ENCODE measurements at places on chromosomes 4 and X.

- DNase-seq = no peak
These were observed 38.0 kb downstream of the PI4K2B start for GRCh38 chr4:25271866-25272265.

DNA sequence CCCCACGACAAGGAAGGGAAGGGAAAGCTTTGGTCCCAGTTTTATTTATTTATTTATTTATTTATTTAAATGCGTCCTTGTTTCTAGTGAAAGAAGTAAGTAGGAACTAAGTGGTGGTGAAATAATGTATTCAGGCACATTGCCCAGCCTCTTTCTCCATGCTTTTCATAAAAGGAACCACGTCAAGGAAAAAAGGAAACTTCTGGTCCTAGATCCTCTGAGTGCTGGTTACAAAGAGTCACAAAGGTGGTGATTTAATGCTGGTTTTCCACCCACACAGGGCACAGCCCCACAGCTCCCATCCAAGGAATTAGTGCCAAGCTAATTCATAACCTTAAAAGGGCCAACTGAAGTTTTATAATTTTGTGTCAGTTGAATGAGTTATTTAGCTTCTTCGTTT, 206.6 kb upstream of the GYPA start:
- no peak for DNase-seq

GRCh38 chrX:91331476-91331875, 103.2 kb upstream of the PABPC5 start:
- DNase-seq = no peak

DNA sequence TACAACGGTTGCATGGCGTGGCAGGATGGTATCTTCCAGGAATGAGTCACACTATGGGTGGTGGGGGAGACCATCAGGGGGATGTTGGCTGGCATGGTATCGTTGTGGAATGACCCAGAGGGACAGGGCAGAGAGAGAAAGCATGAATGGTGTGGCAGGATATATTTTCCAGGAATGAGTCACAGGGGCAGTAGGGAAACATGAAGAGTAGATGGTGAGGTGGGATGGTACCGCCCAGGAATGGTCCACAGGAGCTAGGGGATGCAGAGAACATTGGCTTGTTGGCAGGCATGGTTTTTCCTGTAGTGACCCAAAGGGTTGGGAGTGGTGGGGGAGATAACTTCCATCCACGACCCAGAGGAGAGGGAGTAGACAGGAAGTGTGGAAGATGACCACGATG, 62.4 kb downstream of the MAOA start:
- DNase-seq = no peak

DNA sequence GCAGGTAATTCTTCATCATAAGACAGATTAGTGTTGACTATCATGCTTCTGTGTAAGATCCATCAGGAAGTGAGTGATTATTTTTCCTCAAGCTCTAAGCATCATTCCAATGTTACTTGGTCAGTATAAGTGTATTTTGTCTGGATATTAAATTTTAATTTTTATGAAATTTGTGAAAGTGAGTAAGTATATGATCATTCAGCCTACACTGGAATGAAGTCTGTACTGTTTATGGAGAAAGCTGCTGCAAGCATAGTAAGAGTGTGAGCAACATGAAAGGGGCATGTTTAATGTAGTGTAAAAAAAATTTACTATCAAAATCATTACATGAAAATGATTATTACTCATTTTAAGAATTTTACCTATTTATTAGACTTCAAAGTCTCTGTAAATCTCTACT, 84.8 kb downstream of the IL15 start:
- DNase-seq = no peak

DNA sequence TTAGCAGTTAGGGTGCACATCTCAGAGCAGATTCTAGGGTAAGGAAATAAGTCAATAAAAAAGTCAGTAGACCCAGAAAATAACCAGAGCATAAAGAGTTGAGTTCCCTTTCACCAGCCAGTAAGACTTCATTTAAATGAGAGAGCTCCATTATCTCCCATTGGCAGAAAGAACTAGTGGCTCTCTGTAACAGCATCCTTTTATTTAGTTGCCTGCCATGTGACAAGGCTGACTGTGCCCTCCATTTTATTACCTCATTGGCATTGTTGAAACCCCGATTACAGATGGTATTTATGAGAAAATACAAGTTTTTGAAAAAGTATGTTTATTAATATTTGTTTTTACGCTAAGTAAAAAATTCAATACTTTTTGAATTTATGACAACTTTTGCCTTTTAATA, 859.5 kb upstream of the NDST4 start:
- no peak for DNase-seq

GRCh38 chrX:147847999-147848398, 63.7 kb upstream of the FMR1 start:
- no peak for DNase-seq

DNA sequence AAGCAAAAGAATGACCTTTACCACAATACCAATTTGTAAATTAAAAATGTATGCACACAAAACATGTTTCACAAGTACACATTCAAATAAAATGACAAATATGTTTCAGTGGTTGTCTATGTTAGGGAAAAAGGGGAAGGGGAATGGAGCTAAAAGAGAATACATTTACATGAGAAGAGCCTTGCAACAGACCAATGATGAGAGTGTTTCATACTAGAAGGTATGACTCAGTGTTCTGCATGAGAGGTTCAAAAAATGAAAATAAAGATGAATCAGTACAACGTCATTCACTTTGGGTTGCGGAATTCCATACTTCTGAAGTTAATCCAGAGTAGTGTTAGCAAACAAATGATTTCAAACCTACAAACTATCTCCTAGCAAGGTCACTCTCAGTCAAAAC, 51.7 kb downstream of the RPGR start:
- DNase-seq = no peak

DNA sequence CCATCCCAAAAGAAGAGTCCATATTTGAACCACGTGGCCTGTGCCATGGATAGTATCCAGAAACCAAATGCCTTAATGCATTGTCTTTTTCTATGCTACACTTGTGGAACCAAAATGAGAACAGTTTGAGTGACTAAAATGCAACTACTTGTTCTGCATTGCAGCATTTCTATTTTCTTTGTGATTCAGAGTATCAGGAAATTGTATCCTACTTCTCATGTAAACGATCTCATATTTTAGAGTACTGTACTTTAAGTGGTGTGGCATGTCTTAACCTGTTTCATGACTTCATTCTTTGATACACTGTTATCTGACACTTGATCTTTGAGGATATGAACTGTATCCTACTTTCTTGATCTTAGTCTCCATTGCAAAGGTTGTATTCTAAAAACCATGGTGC, 167.2 kb upstream of the WDR1 start:
- DNase-seq = no peak

DNA sequence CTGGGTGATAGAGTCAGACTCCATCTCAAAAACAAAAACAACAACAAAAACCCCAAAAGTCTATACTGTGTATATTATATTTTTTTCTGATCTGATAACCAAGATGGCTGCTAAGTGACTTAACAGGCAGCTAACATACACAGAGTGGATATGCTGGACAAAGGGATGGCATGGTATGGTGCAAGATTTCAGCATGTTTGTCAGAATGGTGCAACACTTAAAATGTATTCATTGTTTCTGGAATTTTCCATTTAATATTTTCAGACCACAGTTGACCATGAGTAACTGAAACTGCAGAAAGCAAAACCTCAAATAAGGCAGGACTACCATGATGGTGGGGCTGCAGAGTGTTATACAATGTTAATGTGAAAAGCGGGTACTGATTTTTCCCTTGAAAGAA, 6.1 kb upstream of the BOD1L1 start:
- DNase-seq = no peak

GRCh38 chrX:131802836-131803626, 220.1 kb upstream of the STK26 start:
- DNase-seq = no peak

DNA sequence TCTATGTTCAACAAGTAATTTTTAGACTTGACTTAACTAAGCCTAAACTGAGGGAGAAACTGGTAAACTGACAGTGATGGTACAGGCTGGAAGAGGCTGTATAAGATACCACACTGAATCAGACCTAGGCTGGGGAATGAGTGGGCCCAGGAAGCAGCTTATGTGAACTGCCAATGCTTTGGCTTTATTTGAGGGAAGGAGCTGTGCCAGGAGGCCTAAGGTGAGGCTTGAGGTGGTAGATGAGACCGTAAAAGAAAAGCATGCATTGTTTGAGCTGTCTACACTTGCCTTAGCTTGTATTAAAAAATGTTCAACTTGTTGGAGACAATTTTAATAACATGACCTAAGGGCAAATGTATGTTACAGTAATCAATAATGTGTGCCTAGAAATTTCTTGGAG, 96.2 kb downstream of the RS1 start:
- no peak for DNase-seq

DNA sequence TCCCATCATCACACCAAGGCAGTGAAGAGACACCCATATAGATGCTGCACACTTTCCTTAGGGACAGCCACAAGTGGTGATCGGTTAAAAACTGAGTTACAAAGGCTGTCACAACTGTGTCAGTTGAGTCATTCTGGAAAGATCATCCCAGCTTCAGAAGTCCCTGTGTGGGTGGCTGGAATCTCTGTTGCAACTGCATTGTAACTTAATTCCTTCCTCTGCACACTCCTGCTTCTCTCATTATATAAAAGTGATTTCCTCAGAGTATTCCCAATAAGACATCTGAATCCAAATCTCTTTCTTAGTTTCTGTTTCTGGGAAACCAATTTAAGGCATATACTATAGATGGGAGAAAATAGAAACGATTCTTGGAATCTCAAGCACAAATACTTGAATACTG, 88.1 kb downstream of the FSTL5 start:
- DNase-seq = no peak

DNA sequence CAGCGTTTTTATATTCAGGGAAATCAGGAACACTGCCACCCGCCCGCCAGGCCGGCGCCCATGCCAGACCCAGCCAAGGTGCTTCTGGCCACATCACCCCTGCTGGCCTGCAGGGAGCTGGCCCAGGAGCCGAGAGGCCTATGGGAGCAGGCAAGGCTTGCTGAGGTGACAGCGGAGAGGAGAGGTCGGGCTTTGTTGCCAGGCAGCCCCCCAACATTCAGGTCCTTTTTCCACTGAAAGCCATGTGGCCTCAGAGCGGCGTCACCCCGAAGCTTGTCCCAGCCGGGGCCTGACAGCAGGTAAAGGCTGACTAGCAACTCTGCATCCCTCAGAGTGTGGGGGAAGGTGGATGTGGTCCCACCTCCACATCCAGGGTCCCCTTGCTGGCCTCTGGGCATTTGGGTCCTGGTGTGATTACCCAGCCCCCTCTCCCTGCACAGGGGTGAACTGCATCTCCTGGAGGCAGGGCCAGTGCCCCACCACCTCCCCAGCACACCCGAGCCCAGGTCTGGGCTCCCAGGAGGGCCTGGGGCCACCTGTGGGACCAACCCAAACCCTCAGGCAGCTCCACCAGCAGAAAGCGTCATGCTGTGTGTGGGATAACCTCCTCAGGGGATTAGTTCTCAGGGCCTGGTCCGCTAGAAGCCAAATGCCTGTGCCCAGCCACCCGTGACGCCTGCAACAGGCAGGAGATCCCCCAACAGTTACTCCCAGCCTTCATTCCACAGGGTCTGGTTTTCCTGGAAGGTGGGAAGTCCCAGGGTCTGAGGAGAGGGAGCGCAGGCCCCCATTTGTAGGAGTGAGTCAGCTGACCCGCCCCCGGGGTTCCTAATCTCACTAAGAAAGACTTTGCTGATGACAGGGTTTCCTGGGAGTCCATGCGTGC, at the start of gene PDE6B:
TSS of gene PDE6B (plus strand) at position 869 of the 886 bp plus-strand sequence. CDS start 54 bp downstream, outside the sequence.
- DNase-seq = no peak

DNA sequence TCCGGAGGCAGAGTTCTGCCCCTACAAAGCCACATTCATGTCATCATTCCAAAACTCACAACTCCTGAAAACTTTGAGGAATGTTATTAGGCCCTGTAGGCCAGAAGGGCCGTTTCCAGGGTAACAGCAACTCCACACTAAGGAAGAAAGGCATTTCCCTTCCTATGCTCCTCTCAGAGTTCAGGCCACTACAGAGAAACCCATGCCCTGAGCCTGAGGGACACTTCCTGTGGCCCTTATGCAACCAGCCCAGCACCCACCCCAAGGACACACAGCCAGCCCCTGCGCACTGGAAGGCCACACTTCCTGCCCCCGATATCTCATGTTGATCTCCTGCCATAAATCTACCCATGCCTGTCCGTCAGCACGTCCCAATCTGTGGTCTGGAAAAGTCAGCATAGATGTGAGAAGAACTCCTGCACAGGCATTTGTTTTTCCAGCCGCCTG, 289.3 kb downstream of the BCOR start:
- no peak for DNase-seq

- no peak for DNase-seq
These were observed 280.6 kb downstream of the PPP3CA start for GRCh38 chr4:101066626-101067170.

DNA sequence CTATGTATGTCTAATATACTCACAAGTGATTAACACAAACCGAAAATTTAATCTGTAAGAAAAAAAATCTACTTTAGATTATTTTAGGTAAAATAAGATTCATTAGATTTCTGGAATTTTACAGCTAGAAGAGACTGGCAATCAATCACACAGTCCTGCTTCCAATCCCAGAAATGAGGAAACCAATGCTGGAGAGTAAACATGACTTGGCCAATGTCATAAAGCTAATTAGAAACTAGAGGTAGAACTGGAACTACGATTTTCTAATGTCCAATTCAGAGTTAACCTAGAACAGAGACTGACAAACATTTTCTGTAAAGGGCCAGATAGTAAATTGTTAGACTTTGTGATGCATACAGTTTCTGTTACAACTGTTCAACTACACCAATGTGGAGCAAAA, 123.6 kb downstream of the CORIN start:
- DNase-seq = no peak

DNA sequence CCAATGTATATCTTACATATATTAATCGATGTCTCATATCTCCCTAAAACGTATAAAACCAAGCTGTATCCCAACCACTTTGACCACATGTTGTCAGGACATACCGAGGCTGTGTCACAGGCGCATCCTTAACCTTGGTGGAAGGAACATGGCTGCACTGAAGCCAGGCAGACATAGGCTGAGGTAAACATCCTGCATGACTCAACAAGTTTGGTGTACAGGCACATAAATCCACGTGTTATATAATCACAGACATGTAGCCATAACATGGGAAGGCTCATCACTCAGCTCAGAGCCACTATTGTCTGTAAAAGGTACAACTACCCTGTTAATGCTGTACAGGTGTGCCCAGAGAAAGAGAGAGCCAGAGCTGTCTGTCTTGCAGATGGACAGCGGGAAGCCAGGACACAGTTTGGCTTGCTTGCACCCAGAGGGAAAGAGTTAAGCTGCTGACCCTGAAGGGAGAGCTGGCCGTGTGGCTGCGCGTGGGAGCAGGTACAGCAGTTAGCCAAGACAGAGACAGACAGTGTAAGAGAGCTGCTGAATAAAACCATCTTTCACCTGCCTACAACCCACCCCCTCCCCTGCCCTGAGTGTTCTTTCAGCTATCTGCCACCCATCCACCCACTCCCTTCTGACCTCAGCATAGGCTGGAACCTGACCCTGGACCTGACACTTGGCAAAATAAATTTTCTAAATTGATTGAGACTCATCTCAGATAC, 22.3 kb upstream of the ZBTB33 start:
- DNase-seq = no peak

DNA sequence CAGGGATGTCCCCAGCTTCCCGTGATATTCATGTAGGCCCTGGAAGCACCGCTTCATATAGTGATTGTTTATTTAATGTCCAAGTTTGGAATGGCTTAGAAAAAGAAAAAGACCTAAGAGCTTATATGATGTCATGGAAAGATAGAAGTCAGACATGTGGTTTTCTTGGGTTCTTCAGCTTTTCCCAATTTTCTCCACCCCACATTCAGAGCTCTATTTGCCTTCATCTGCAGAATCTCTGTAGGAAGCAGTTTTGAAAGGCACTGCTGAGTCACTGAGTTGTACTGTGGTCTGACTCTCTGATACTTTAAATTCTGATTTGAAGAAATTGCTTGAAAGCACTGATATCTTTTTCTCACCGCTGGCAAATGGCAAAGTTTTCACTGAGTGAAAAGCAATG, 120.6 kb upstream of the EDNRA start:
- DNase-seq = no peak

Measured in T-helper 2 cell (primary cell).